Stromal cell of bone marrow (primary cell): ENCODE measurements at places on chromosomes 12 and 14.

GRCh38 chr12:70487440-70487839 lies 121.3 kb downstream of the KCNMB4 start:
- no peak for DNase-seq

DNA sequence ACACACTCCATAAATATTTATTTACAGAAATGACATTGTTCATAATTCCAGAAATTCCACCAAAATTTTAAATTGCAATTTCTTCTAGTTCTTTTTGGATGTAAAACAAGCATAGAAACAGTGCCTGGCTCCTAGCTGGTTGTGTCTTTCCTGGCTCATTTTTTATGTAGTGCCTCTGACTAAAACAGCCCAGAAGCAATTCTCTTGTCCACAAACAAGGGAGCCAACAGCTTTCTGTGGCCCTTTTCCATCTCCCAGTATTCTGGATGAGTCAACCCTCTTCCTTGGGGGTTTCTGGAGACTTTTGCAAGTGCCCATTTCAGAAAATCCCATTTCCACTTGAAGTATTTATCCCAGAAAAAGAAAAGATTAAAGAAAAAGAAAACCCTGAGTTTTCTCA lies 141.4 kb downstream of the PHLDA1 start:
- DNase-seq = peak; percentile 81

- no peak for DNase-seq
These were observed 125.7 kb downstream of the TSPAN9 start for GRCh38 chr12:3202734-3203446.

GRCh38 chr12:58470266-58471010 lies 449.9 kb downstream of the LRIG3 start:
- DNase-seq = no peak

GRCh38 chr12:22969521-22969920 lies 344.6 kb downstream of the ETNK1 start:
- no peak for DNase-seq

DNA sequence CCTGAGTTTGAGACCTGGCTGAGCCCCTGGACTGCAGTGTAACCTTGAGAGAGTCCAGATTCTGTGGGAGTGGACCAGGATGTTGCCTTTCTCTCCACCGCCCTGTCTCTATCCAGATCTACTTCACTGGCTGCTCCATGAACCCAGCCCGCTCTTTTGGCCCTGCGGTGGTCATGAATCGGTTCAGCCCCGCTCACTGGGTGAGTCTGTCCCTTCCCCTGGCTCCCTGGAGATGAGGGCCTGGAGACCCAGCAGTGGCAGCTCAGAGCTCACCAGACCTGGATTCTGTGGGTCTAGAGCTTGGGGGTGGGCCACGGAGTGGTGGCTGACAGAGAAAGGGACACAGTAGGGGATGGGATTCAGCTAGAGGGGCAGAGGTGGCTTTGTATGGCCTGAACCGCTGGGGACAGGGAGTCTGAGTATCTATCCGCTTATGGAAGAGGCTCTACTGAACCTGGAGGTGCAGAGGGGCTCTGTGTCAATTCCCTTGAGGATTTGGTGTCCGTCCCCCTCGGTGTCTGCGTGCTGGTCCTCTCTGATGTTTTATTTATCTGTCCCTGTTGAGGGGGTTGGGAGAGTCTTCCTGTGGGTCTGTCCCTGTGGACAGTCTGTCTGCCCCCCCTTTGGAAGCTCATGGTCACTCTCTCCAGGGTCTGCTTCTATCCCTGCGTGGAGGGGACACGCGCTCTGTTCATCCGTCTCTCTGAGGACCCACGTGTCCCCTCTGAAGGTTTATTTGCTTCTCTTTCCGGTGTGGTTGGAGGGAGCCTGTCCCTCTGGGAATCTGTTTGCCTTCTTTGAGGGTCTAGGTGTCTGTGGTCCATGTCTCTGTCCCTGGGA lies 2.5 kb downstream of the AQP5 start:
- no peak for DNase-seq

DNA sequence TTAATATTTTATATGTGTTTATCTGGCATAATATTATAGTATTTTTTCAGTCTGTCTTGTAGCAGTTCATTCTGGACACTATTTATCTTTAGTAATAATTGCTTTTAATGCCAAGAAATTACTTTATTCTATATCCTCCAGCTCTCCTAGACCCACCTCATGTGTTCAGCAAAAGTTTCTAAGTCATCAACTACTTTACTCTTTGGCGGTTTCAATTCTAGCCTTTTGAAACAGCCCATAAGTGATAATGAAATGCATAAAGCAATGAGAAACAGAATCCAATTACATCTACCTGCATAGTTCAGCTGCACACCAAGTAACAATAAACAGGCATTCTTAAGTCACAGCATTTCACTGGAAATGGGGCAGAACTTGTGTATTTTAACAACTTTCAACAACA lies 225.5 kb downstream of the SLC25A21 start:
- no peak for DNase-seq
